Mesangial cell (primary cell): ENCODE measurements at places on chromosomes 6 and 20. TPM values are rescaled to one million over a fixed set of nuclear protein-coding genes. Genes with fewer than 3 reads are reported as not detected.

Gene FAM184A
- 0.38 and 0.49 TPM in 2 replicates for total RNA-seq

Gene SOBP
- 0.63 and 0.98 TPM in 2 replicates for total RNA-seq

Gene TMEM217
- 0.89 and 2.1 TPM in 2 replicates for total RNA-seq

Gene B3GAT2
- not detected in 2 replicates for total RNA-seq

Gene C4A
- 2.1 and 6.1 TPM in 2 replicates for total RNA-seq

Gene CFB
- total RNA-seq = 0.33 and 3.7 TPM in 2 replicates

Gene LPA
- not detected in 2 replicates for total RNA-seq

Gene HCK
- total RNA-seq = not detected in 2 replicates

Gene TPD52L1
- 64.5 and 113 TPM in 2 replicates for total RNA-seq

Gene IL17F
- total RNA-seq = not detected in 2 replicates

Gene BEND6
- 2.3 and 4.1 TPM in 2 replicates for total RNA-seq

Gene MEI4
- total RNA-seq = not detected in 2 replicates

Gene TPX2
- 8.1 and 134 TPM in 2 replicates for total RNA-seq

Gene EYS
- total RNA-seq = not detected in 2 replicates

Gene USP49
- 0.81 and 1.9 TPM in 2 replicates for total RNA-seq

Gene TBXT
- not detected in 2 replicates for total RNA-seq

Gene LHFPL5
- 0.13 TPM in 1 of 2 replicates, not detected in the other for total RNA-seq

Gene ARFGAP1
- 106 and 107 TPM in 2 replicates for total RNA-seq

Gene AHI1
- total RNA-seq = 4.2 and 5.6 TPM in 2 replicates

Gene OTOR
- total RNA-seq = not detected in 2 replicates

Gene PAX1
- total RNA-seq = not detected in 2 replicates

Gene SYNDIG1
- 0.13 TPM in 1 of 2 replicates, not detected in the other for total RNA-seq

Gene SLC25A27
- total RNA-seq = 1.3 and 2.5 TPM in 2 replicates

Gene PRDM1
- total RNA-seq = 0.16 and 0.38 TPM in 2 replicates

Gene EMILIN3
- total RNA-seq = 4.9 and 7.6 TPM in 2 replicates

Gene GHRH
- not detected in 2 replicates for total RNA-seq

Gene FGD2
- not detected in 2 replicates for total RNA-seq

Gene TMEM14A
- total RNA-seq = 18.5 and 24.8 TPM in 2 replicates
